Globus pallidus (tissue), 1 donor: ENCODE measurements at places on chromosomes 6 and 20.

DNA sequence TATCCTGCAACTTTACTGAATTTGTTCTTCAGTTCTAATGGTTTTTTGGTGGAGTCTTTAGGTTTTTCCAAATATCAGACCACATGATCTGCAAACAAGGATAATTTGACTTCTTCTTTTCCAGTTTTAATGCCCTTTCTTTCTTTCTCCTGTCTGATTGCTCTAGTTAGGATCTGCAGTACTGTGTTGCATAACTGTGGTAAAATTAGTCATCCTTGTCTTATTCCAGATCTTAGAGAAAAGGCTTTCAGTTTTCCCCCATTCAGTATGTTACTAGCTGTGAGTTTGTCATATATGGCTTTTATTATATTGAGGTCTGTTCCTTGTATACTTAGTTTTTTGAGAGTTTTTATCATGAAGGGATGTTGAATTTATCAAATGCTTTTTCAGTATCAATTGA lies 4.3 kb downstream of the MICA start:
- no peak for DNase-seq

DNA sequence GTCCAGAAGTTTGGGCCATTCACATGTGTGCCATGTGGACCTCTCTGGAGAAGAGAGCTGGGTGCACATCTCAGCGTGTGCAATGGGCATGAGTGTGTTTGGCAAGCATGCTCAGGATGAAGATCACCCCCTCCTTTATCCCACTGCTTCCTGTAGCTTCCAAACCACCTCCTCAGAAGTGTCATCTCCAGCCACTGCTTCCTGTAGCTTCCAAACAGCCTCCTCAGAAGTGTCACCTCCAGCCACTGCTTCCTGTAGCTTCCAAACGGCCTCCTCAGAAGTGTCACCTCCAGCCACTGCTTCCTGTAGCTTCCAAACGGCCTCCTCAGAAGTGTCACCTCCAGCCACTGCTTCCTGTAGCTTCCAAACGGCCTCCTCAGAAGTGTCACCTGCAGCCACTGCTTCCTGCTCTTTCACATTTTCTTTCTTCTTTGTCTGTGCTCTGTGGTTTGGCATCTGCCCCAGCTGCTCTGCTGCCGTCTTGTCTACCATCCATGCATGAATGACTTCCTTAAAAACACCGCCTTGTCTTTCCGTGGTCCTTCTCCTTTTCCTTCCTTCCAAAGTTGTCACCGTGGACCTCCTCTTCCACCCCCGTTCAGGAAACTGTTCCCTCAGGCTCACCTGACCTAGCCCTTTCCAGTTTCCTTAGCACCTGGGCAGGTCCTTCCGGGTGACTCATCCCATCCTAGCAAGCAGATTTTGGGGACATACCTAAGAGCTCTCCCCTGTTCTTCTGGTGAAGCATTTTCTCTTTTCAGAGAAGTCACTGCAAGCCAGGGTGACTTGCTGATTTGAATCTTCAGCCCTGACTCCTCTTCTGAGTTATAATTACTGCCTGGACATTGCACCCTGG lies 43.5 kb upstream of the TIAM2 start:
- no peak for DNase-seq

- DNase-seq = no peak
Measured at GRCh38 chr20:60209048-60209447, 250.8 kb downstream of the CDH26 start.

- DNase-seq = no peak
Measured at GRCh38 chr6:119627908-119628669, 278.5 kb upstream of the MAN1A1 start.

DNA sequence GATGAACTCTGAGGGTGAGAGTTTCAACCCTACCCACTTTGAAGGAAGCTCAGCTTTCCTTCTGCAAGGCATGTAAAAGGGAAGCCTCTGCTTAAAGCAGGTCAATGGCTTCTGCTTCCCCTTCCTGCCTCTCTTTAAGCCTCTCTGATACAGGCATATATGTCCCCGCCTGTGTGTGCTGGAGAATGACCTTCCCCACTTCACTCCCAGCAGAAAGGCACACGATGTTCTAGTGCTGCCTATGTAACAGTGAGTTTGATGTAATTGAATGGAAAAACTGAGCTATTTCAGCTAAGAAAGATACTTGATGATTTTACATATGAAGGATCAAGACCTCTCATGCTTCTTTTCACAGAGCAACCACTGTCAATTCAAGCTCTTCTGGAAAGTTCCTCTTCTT lies 632.2 kb downstream of the HACE1 start:
- DNase-seq = peak; percentile 11

DNA sequence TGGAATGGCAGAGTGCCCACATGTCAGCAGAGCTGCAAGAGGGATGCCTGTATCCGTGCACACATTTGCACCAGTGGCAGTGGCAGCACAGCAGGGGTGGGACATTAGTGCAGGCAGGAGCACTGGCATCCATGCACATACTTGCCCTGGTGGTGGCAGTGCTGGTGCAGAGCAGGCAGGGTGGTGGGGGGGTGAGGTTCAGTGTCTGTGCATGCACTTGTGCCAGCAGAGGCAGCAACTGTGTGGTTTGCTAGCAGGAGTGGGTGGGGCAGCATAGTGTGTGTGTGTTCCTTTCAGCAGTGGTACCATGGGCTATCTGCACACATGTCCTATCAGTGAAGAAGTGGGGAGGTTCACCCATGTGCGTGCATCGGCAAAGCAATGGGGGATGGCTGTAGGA lies 151.6 kb downstream of the EPM2A start:
- DNase-seq = no peak

DNA sequence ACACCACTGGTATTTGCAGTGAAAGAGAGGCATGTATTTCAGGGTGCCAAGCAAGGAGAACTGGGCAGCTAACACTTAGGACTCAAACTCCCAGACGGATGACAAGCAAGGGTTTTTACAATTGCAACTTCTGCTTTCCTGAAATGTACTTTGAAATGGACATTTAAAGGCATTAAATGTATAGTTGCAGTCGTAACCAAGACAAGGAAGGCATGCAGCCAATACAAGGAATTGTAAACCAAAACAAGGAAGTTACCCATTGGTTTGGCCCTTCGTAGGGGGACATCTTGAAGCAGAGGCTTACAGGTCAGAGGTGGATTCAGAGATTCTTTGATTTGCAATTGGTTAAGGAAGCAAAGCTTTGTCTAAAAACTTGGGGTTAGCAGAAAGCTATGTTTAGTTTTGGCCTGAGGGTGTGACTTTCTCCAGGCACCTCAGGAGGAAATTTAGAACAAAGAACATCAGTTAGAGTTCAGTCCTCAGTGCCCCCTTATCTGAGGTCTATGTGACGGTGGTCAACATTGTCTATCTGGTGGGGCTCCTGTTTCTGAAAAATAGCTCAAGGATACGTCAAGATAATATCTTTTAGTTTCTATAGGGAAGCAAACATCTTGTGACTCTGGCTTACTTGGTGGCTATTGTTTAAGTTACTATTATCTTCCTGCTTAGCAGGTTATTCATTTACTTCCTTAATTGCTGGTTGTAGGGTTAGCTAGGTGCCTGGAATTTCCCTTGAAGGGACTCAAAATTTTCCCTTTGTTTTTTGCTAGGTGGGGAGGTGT lies 266.0 kb downstream of the CD83 start:
- peak; percentile 13 for DNase-seq

GRCh38 chr6:133778414-133779130 lies 110.3 kb upstream of the TCF21 start:
- no peak for DNase-seq

DNA sequence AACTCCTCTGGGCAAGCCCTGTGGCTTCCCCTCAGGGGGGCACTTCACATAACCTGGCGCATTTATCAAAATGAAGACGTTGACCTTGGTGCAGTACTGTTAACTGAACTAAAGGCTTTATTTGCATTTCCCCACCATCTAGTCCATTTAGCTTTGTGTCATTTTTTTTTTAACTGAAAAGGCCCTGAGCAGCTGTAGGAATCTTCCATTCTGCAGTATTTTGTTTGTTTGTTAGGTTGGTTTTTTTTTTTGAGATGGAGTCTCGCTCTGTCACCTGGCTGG lies 10.7 kb downstream of the TMEM181 start:
- no peak for DNase-seq

DNA sequence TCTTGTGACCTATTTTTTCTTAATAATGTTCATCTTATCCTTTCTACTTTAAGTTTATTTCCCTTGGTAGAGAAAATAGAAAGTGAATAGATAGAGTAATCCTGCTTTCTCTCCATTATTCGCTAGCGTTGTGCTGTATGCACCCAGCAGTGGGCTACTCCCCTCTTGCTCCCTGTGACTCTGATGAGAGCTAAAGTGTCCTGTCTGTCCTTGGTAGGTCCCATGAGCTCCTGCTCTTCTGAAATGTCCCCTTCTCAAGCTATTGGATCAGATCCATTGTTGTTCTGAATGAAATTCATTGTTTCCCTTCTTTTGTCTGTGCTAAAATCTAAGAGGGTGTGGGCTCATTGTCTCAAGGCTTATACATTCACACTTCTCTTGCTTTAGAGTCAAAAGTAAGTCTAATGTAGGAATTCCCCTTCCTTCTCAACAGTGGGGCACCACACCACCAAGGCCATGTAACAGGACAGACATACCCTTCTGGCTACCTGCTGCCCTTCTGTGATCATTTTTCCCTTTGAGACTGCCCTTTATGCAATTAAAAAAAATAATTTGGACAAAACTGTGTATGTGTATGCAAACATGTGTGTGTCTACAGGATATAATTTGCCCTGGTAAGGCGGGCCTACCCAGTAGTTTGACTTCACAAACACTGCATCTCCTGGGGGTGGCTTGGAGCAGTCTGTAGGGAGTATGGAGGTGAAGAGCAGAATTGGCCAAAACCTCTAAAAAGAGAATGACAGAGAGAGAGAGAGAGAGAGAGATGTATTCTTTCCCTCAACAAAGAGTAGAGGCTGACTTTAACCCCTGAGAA lies 167.0 kb upstream of the MYLIP start:
- DNase-seq = no peak

GRCh38 chr20:14374196-14374595 lies 36.8 kb upstream of the FLRT3 start:
- no peak for DNase-seq

GRCh38 chr6:81683912-81684311 lies 68.6 kb downstream of the TENT5A start:
- DNase-seq = no peak

GRCh38 chr20:61874421-61875068 lies 191.1 kb downstream of the TAF4 start:
- DNase-seq = no peak

GRCh38 chr6:106617302-106617701 lies 12.0 kb downstream of the RTN4IP1 start:
- no peak for DNase-seq

- no peak for DNase-seq
Measured at GRCh38 chr20:51258582-51259165, 235.8 kb upstream of the KCNG1 start.

GRCh38 chr6:39417440-39417839 lies 94.9 kb upstream of the KCNK16 start:
- no peak for DNase-seq

DNA sequence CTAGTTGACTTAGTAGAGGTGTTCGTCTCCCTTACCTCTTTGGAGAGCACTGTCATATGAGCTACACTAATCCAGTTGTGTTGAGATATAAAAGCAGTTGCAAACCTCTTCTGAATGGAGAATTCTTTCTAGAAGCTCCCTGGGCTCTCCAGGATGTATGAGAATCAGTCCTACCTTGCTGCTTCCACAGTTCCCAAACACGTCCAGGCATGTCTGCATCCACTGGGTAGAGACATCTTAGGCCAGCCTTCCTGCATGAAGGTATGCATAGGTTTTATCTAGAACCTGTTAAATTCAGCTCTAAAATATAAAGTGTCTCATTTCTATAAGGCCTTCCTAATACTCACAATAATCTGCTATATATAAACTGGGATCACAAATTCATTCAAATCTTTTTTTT lies 297.7 kb downstream of the CDC5L start:
- no peak for DNase-seq

DNA sequence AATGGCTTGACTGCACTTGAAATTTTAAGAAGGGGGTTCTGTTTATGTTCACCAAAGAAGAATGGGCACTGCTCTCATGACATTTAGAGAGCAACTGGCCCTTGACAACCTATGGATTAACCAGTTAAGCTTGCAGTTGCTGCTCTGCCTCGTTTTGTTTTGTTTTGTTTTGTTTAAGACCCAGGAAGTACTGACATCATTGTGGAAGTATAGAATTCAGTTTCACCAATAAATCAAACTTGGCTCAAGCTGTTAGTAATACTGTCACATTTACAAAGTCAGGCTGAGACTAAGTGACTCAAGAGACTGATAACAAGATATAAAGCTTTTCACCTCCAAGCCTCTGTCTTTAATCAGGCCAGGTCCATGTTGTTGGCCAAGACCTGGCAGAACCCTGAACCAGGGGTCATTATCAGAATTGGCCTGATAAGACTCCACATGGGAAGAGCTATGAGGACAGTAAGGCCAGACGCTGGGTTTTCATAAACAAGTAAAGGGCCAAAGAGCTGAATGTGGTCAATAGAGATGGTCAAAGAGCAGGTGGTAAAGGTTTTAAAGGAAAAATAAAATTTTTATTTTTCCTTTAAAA lies 99.4 kb upstream of the VGLL2 start:
- no peak for DNase-seq

DNA sequence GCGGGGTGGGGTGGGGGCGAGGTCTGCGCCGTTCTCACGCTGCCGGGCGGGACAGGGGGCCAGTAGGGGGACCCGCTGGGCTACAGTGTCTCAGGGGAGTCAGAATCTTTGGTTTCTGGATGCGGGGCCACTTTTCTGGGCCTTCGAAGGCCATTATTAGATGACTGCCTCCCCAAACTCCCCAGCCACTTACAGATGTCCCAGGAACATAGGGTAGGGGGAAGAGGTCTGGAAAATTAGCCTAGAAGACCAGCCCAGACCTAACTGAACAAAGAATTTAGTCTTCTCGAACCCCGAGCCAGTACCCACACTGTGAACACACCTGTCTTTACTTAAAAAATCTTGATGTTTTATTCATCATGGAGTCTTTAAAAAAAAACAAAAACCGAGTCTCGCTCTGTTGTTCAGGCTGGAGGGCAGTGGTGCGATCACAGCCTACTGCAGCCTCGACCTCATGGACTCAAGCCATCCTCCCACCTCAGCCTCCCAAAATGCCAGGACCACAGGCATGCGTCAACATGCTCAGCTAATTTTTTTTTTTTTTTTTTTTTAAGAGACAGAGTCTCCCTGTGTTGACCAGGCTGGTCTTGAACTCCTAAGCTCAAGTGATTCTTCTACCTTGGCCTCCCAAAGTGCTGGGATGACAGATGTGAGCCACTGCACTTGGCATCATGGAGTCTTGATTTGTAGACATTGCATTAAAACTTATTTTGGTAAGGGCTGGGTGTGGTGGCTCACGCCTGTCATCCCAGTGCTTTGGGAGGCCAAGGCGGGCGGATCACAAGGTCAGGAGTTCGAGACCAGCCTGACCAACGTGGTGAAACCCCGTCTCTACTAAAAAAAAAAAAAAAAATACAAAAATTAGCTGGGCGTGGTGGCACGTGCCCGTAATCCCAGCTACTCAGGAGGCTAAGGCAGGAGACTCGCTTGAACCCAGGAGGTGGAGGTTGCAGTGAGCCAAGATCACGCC lies 3.3 kb upstream of the SLC29A1 start:
- no peak for DNase-seq

DNA sequence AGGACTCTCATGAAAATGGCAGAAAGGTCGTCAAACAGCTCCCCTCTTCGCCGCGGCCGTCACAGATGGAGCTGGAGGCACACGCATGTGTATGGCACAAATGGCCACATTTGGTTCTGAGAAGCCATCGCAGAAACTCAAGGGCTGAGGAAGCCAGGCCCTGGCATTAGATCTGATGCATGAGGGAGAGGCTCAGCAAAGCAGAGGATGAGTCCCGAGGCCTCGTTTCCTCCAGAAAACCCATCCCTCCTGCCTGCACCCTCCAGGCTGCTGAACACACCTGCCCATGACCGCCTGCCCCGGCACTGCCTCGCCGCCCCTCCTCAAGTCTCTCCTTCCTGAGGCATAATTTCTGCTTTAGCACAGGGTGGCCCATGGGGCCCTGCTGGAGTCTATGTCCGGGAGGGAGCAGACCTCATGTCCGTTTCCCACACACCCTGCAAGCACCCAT lies 240.3 kb downstream of the DLL1 start:
- DNase-seq = no peak
